ENCODE measurements at places on chromosomes 3 and 15.

GRCh38 chr3:21785765-21786437 is 34.9 kb upstream of the ZNF385D start:
- no peak for DNase-seq

DNA sequence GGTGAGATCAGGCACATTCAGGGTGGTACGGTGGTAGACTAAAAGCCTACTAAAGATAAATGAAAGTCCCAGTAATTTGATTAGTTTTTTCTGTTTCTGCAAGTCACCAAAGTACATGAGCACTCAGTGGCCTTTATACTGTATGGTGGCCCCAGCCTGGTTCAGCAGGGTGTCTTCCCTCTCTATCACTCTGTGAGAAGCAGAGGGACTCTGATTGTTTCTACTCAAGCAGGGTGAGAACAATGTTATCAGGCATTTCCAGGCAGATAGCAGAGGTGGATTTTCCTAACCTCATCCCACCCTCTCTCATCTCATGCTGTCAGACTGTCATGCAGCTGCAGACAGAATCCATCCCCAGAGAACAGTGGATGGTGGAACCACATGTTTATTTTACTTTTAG is 71.5 kb upstream of the BFSP2 start:
- no peak for DNase-seq

- DNase-seq = no peak
Observed at GRCh38 chr3:49500732-49501609, 30.9 kb downstream of the DAG1 start.

- DNase-seq = no peak
Observed at GRCh38 chr3:170697131-170697530, 111.3 kb upstream of the SLC7A14 start.

- DNase-seq = no peak
Observed at GRCh38 chr3:60289341-60290121, 961.7 kb downstream of the FHIT start.

GRCh38 chr3:1348547-1348946 is 255.7 kb downstream of the CNTN6 start:
- DNase-seq = no peak

GRCh38 chr15:42031198-42031915 is 10.5 kb upstream of the PLA2G4E start:
- DNase-seq = no peak

- no peak for DNase-seq
Observed at GRCh38 chr15:80849308-80849707, 70.1 kb downstream of the CEMIP start.

Measured in NCI-H2081 treated with DMSO at 0.1 percent for 48 hours (cell line).